NCI-H226 (cell line): ENCODE measurements at places on chromosomes 7 and 10.

DNA sequence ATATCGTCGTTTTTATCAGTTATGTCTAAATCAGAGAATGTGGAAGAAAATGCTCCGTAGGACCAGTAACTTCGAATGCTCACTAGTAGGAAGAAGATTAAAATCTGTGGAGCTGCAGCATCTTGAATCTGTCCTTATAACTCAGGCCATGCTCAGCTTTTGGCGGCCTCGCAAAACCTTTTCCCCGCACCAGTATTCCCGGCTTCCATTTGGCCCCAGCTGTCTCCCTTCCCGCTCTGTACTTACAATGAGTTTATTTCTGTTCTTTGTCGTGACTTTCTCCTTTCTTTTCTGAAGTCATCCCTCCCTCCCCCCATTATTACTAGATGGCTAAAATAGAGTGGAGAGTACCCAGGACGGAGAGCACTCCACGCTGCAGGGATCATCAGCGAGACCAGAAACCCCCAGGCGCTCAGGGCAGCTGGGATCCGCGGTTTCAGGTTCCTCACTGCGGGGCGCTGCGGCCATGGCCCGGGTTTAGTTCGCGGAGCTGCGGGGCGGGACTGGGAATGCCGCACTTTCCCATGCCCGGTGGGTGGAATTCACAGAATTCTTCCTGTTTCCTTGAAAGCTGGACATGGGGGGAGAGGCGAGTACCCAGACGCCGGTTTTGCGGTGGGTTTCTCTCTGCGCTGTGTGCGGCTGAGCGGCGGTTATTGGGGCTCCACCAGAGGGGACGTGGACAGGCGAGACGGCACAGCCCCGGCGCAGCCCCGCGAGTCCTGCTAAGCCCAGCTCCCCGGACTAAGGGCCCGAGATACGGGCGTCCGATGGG, 183.5 kb downstream of the POM121L12 start:
- DNase-seq = no peak

- DNase-seq = no peak
These were observed 70.3 kb upstream of the DGKI start for GRCh38 chr7:137916980-137917645.

DNA sequence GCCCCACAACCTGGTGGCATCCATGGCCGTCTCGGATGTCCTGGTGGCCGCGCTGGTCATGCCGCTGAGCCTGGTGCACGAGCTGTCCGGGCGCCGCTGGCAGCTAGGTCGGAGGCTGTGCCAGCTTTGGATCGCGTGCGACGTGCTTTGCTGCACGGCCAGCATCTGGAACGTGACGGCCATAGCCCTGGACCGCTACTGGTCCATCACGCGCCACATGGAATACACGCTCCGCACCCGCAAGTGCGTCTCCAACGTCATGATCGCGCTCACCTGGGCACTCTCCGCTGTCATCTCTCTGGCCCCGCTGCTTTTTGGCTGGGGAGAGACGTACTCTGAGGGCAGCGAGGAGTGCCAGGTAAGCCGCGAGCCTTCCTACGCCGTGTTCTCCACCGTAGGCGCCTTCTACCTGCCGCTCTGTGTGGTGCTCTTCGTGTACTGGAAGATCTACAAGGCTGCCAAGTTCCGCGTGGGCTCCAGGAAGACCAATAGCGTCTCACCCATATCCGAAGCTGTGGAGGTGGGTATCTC, 1.1 kb downstream of the HTR5A start:
- DNase-seq = no peak

GRCh38 chr7:144468990-144469732, 65.7 kb upstream of the NOBOX start:
- DNase-seq = peak; percentile 65

- no peak for DNase-seq
These were observed 452.0 kb downstream of the ARL4A start for GRCh38 chr7:13139436-13139835.

DNA sequence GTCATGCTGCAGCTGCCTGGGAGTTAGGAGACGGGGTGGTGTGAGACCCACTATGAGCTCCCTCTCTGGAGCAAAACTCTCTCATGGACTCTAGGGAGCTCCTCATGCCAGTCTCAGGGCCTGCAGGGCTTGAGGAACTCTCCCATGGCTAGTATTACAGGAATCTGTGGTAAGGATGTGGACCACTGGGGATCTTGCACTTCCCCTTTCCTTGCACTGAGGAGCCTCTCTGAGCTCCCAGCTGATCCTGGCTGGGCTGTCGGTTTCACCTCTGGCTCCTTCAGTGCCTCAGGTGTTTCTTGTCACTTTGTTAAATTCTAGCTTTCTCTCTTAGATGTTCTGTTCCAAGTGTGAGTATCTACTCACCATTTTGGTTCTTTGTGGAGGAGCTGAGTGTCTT, 71.6 kb upstream of the IMMP2L start:
- no peak for DNase-seq

- no peak for DNase-seq
These were observed 14.0 kb downstream of the ANKIB1 start for GRCh38 chr7:92259610-92260247.

- DNase-seq = no peak
These were observed 81.9 kb upstream of the ZNF800 start for GRCh38 chr7:127474457-127474856.

- peak; percentile 9 for DNase-seq
These were observed 104.5 kb upstream of the ZPBP start for GRCh38 chr7:50197549-50197948.

GRCh38 chr10:12418725-12419261, 69.4 kb downstream of the CAMK1D start:
- DNase-seq = no peak

- DNase-seq = no peak
These were observed 137.7 kb downstream of the LRRC4 start for GRCh38 chr7:127893547-127893946.

- DNase-seq = no peak
These were observed 230.6 kb downstream of the PLXNA4 start for GRCh38 chr7:132345543-132346129.

GRCh38 chr10:106830471-106830870, 334.0 kb downstream of the SORCS1 start:
- DNase-seq = no peak

GRCh38 chr10:2972216-2972615, 95.1 kb upstream of the PFKP start:
- DNase-seq = no peak

DNA sequence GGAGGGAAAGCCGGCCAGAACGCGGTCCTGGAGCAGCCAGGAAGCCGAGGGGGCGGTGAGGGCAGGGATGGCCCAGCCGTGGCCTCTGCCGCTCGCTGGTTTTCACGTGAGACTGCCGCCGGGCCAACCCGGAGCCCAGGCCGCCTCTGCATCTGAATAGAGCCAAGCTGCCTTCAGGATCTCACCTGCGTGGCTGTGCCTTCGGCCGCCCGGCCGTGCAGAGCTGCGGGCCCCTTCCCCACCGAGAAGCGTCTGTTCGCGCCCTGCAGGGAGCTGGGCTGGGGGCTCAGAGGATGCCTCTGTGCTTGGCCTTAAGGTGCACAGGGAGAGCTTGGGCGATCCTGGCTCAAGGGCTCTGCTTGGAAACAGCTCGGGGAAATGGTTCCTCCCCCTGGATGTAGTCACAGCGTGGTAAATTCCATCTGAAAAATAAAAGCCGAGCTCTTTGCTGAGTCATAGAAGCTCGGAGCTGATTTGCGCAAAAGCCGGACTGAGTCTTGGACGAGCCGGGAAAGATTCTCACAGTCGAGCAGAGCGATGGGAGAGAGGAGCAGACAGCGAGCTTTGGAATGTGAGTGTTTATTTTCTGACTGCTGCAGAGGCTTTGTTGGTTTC, at the start of gene JAKMIP3:
TSS of gene JAKMIP3 (plus strand) at position 456 of the 615 bp plus-strand sequence. CDS start 38,863 bp downstream, outside the sequence.
- DNase-seq = peak; percentile 75

DNA sequence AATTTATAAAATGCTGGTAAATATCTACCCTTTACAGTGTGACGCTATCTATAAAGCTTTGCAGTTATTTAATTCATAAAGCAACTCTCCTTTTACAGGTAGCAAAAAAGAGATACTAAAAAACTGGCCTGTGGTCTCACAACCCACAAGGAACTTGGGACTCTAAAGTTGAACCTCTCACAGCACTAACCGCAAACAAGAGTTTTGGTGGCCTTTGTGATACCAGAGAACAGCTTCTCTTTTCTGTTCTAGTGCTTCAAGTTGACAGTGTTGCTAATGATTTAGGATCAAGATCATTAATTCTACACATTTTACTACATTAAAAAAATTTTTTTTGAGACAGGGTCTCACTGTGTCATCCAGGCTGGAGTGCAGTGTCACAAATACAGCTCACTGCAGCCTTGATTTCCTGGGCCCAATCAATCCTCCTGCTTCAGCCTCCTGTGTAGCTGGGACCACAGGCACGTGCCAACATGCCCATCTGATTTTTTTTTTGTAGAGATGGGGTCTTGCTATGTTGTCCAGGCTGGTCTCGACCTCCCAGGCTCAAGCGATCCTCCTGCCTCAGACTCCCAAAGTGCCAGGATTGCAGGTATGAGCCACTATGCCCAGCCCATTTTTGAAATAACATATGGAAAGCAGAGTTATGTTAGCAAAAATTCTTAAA, 56.0 kb upstream of the ST8SIA6 start:
- no peak for DNase-seq

DNA sequence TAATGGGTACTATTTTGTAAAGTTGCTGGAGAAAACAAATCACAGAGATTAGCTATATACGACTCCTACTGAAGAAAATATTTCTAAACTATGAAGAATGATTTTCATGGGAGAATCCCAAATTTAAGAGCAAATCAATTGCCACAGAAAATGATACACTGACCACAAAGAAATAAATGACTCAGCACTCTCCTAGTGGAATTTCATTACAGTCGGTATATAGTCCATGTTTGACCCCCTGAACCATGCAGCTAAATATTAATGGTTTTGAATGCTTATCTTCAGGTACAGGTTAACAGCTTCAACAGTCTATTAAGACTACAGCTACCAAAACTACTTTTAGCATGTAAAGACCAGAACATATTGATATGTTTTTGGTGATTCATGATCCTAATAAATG, 65.0 kb downstream of the IDE start:
- no peak for DNase-seq

DNA sequence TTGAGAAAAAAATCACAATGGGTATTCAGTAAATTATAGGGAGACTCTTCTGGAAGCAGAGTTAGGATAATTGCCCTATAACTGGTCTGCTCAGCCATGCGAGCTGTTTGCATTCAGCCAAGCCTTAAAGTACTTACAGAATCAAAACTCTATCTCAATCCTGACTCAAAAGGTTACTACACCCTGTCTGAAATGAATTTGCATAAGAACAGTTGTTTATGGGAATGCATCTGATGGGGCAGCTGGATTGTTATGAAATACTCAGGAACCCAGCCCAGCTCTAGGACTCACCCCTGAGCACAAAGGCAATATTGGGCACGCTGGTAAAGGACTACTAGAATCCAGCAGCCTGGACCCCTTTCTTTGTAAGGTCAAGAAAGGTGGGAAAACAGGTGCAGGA, 38.8 kb downstream of the AKR1B15 start:
- no peak for DNase-seq

DNA sequence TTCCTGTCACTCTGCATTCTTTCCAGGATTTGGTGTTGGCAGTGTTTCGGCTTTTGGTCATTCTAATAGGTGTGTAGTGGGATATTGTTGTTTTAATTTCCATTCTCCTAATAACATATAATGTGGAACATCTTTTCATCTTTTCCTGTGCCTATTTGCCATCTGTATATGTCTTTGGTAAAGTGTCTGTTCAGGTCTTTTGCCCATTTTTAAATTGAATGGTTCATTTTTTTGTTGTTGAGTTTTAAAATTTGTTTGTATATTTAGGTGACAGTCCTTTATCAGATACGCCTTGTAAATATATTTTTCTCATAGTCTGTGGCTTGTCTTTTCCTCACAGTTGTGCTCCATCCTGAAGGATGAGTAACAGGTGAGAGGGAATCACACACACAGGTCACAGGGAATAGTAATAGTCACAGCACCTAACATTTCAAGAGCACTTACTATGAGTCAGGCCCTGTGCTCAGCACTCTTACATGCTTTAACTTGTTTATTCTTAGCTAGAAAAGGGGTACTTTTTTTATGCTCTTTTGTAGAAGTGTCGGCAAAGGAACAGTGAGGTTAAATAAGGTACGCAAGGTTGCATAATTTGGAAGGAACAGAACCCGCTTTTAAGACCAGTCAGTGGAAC, 117.1 kb upstream of the GATA3 start:
- DNase-seq = no peak

DNA sequence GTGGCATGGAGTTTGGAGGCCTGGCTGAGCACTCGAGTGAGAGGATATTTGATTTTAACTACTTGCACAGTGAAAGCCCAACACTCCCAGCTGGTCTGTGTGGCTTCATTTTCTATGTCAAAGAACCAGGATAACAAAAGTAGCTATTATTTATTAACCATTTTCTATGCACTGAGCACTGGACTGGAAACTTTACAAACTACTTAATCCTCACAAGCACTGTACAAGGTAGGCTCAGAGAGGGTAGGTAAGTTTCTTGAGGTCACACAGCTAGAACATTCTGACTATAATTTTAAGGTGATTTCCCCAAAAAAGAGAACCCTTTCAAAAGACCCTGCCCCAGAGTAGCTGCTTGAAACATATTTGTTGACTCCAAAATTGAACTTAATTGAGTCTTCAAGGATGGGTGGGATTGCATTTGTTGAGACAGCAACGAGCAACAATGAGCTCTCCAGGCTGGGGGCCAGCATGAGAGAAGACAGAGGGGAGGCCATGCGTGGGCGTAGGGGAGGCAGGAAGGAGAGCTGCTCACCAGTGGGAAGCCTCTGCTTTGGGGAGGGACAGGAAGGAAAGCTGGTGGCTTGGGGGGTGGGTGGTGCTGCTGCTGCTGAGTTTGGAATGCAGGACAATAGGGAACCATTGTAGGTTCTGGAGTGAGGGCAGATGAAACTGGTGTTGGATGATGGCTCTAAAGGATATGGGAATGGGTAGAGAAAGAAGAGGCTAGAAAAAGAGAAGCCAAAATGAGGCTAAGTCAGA, 31.5 kb downstream of the FAM241B start:
- no peak for DNase-seq

- DNase-seq = no peak
These were observed 26.0 kb upstream of the THSD7A start for GRCh38 chr7:11858026-11858425.

- DNase-seq = no peak
These were observed 132.0 kb downstream of the CFAP58 start for GRCh38 chr10:104485632-104486031.

- peak; percentile 91 for DNase-seq
These were observed 300.9 kb upstream of the NPSR1 start for GRCh38 chr7:34357068-34357467.

GRCh38 chr7:13834328-13834761, 155.1 kb downstream of the ETV1 start:
- DNase-seq = no peak

GRCh38 chr7:51324206-51324898, 7.7 kb upstream of the COBL start:
- peak; percentile 84 for DNase-seq

DNA sequence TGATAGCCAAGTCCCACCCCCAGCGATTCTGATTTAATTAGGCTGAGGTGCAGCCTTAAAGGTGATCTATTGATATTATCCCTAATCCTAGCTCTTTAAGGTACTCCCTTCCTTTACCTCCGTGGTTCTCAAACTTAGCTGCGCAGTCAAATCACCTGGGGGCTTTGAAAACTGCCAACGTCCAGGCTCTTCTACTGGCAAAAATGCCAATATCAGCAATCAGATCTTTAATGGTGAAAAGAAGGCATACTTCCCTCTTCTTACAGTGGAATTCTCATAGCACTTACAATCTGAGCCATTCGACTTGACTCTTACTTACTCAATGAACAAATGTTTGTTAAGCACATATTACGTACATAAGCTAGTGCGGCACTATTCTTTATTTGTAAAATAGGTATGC, 704 bp upstream of the SLC35B4 start:
- no peak for DNase-seq
